ENCODE measurements at places on chromosomes 5 and 9.

GRCh38 chr9:87711857-87712800, 13.8 kb upstream of the CTSL start:
- peak; percentile 36 for DNase-seq

DNA sequence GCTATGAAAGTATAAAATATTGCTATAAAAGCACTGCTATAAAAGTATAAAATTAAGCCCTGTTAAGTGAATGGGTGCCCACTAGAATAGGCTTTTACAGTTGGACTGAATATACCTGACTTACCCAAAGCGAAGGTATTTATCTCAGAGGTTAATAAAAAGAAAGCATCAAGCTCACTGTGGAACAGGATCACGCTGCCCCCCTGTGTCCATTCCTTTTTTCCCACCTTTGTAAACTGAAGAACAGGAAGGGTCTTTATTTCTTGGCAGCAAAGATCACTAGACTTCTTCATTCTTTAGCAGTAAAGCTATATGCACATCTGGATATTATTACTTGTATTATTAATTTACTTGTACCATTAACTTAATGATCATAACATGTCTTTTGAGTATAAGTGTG, 22.1 kb upstream of the PLPP6 start:
- no peak for DNase-seq

GRCh38 chr9:129665389-129665775, at the start of gene PRRX2:
PRRX2 (plus strand) TSS chr9:129665647; CDS start chr9:129665868, 221 bp downstream.
- DNase-seq: no peak

GRCh38 chr9:88747768-88748167, 212.8 kb downstream of the NXNL2 start:
- DNase-seq: no peak

- DNase-seq: no peak
Measured at GRCh38 chr5:157167214-157167621, 1.2 kb upstream of the GARIN3 start.

GRCh38 chr5:2223303-2223702, 340.6 kb upstream of the IRX4 start:
- DNase-seq: no peak

- peak; percentile 65 for DNase-seq
Measured at GRCh38 chr9:71769175-71770161, 1.2 kb upstream of the CEMIP2 start.

- DNase-seq: no peak
Measured at GRCh38 chr5:22621084-22621483, 232.1 kb downstream of the CDH12 start.

GRCh38 chr5:68872088-68872839, 221.6 kb upstream of the SLC30A5 start:
- no peak for DNase-seq

- no peak for DNase-seq
Measured at GRCh38 chr9:126198854-126199253, 127.8 kb upstream of the MVB12B start.

DNA sequence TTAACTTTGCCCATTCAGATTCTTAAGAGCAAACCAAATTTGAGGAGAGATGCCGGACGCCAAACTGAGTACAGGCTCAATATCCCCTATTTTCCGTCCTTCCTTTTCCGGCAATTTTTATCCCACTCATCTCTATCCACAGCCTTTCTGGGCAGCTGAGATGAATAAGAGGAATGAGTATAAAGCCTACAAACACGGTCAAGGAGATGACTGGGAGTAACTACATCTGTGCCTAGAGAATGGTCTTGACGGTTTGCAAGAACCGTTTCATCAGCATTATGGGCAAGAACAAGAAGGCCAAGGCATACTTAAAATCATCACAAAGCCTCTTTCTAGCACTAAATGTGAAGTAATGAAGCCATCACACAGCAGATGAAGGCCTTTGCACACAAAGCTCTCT, 227.3 kb downstream of the DCP2 start:
- no peak for DNase-seq

- no peak for DNase-seq
Measured at GRCh38 chr5:27963050-27963783, 924.8 kb upstream of the CDH9 start.

DNA sequence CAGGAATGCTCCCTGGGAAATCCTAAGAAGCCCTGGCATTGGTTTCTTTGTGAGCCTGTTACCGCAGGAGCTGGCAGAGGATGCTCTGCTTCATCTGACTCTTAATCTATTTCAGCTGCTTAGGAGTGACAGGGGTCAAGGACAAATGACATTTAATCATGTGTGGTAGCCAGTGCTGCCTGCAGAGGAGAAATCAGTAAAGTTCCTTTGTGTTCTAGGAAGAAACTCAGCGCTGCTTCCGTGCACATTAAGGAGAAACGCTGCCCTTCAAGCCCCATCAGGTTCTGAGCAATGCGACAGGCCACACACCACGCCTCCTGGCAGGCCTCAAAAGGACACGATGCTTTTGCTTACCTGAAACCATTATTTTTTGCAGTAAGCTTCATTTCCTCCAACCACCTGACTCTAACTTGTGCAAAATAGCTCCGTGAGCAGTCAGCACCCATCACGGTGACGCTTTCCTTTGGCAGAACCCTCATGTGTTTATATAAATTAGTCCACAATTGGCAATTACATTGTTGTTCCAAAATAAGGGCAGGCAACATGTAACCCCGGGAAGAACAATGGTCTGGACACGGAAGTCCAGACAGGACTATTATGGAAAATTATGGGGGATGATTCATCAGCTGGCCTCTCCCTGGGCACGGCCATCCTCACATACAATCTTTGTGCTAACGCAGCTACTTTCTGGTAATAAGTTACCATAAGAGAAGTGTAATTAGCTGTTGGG, 387.9 kb upstream of the DAP start:
- no peak for DNase-seq

- no peak for DNase-seq
Measured at GRCh38 chr5:174737330-174737729, 12.9 kb downstream of the MSX2 start.

GRCh38 chr5:150172145-150172544, 5.6 kb downstream of the CDX1 start:
- no peak for DNase-seq

- no peak for DNase-seq
Measured at GRCh38 chr9:15519831-15520230, 9.1 kb upstream of the PSIP1 start.

GRCh38 chr5:44900273-44900954, 91.7 kb downstream of the MRPS30 start:
- no peak for DNase-seq

All from ascending aorta (tissue), 2 donors.